ENCODE measurements at places on chromosomes 2 and 18.

- no peak for DNase-seq
Measured at GRCh38 chr2:240796543-240797499, 23.2 kb downstream of the KIF1A start.

DNA sequence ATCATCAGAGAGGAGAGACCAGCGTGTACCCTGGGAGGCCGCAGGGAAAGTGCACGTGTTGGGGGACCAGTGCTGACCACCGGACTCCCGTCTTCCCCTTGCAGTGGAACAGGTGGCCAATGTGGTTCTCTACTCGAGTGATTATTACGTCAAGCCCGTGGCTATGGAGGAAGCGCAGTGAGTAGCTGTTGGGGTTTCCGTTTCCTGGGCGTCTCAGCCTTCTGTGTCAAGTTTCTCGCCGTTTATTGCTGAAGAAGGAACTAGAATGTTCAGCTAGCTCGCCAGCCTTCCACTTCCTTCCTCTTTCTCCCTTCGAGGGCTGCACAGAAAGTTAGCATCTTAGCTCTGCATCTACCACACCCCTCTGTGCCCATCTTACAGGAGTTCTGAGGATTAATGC, 22.8 kb upstream of the DGKD start:
- DNase-seq = peak; percentile 25

DNA sequence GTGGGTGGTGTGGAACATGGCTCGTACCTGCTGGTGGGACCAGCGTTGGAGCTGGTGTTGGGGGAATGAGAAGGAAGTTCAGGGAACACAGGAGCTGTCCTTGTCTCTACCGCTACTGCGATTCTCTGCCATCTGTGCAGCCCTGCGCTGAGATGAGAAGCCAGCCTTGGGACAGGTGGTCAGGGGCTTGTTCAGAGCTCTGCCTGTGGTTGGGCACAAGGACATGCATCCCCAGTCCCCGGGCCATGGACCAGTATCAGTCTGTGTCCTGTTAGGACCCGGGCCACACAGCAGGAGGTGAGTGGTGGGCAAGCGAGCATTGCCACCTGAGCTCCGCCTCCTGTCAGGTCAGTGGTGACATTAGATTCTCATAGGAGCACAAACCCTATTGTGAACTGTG, 164.4 kb downstream of the TSN start:
- no peak for DNase-seq

- DNase-seq = no peak
Measured at GRCh38 chr2:208208335-208209085, 18.7 kb upstream of the C2orf80 start.

- DNase-seq = no peak
Measured at GRCh38 chr2:120794716-120795115, 59.0 kb downstream of the GLI2 start.

GRCh38 chr18:8811115-8811514, 105.8 kb downstream of the MTCL1 start:
- no peak for DNase-seq

GRCh38 chr2:152924722-152925121, 206.3 kb downstream of the ARL6IP6 start:
- DNase-seq = no peak

All from esophagus squamous epithelium (tissue), 5 donors.